PC-9 (cell line): ENCODE measurements at places on chromosomes 7 and 10. TPM values are rescaled to one million over a fixed set of nuclear protein-coding genes. Genes with fewer than 3 reads are reported as not detected.

The EBF3 gene
- total RNA-seq = not detected in 2 replicates

The OLAH gene
- total RNA-seq = not detected in 2 replicates

The CACNB2 gene
- not detected in 2 replicates for total RNA-seq

The SPACDR gene
- total RNA-seq = 1.4 and 4.2 TPM in 2 replicates

The JCAD gene
- total RNA-seq = 30.5 and 36.7 TPM in 2 replicates

The MMD2 gene
- total RNA-seq = not detected in 2 replicates
